ENCODE measurements at places on chromosomes 1 and 21.

- DNase-seq = no peak
Measured at GRCh38 chr1:14262637-14263036, 335.8 kb upstream of the KAZN start.

GRCh38 chr1:54259546-54260140, 59.7 kb downstream of the MRPL37 start:
- DNase-seq = no peak

DNA sequence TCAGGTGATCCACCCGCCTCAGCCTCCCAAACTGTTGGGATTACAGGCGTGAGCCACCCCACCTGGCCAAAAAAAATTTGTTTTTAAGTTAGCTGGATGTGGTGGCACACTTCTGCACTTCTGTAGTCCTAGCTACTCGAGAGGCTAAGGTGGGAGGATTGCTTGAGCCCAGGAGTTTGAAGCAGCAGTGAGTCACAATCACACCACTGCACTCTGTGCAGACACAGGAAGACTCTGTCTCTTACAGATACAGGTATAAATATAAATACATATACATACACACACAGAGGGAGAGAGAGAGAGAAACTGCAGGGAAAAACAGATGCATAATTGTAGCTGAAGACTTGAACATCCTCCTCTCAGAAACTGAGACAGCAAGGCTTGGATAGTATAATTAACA, 34.8 kb upstream of the EPS15 start:
- DNase-seq = no peak

DNA sequence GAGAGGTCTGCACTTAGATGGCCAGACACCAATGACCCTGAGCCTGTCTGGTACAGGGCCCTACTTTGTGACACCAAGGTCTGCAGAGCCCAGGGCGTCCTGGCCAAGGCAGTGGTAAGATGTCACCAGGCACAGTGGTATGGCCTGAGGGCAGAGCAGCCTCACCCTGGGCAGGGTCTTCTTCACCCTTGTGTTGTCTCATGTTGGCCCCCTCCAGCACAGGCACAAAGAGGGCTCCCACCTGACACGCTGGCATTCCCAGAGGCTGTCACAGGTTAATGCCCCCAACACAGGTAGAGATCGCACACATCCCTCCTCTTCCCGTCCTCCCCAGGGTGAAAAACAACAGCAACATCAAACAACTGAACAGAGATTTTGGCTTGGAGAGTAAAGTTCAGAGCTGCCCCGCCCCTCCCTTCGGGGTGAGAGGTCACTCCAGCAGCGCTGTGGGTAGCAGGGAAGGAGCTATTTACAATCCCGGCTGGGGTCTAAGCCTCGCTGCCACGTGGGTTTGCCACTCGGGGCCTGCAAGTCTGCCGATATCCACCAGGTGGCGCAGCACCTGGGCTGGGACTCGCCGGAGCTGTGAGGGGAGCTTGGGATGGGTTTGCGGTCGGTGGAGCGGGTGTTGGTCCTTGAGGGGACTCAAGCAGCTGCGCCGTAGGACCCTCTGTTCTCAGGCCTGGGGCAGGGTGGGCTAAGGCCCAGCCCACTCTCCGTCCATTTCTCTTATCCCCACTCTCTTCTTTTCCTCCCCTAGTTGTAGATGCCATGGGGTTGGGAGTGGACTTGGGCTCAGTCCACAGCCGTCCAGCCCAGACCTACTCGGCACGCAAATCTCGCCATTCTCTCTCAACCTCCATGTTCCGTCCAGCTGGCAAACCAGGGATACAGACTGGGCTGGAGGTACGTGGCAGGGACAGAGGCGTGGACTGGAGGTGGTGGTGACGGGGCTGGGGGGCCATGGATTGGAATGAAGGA, 12.7 kb downstream of the EFNA3 start:
- peak; percentile 63 for DNase-seq

GRCh38 chr1:217076902-217077301, 353.7 kb upstream of the ESRRG start:
- DNase-seq = no peak

DNA sequence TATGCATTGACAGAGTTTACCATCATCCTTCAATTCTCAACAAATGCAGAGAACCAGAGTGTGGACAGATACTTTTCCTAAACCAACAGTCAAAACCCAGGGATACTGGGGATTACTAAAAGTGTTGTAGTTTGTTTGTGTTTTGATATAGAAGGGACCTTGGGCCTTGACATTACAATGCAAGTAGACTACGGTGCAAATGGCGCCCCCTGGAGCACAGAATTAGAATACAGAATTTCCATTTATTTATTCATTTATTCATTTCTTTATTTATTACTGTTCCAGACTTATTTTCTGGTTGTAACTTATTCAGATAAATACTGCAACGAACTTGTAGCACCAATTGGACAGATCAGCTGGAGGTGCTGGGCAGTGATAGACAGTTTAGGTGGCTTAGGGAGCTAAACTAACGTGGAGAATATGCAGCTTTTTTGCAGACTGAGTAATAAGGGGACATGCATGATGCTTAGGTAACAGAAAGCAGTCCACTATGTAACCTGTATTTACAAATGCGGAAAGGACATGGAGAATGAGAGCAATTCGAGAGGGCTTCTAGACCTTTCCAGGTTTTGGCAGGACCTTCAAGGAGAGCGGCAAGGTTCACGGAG, 42.6 kb downstream of the KIRREL1 start:
- DNase-seq = no peak

DNA sequence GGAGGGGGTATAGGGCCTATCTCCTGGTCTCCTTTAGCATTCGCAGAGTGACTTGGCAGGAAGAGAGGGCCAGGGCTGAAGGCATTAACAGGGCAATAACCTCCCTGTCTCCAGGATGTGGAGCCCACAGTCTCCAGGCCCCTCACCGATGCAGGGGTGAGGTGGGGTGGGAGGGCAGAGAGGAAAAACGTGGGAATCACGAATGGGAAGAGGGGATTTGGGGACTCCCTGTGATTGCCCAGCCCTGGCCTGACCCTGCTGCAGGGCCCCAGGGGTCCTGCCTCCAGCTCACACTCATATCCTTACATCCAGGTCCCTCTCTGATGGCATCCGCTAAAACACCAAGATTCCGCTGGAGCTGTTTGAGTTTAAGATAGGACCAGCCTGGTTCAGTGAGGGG, 14.6 kb downstream of the TFAP2E start:
- no peak for DNase-seq

- DNase-seq = no peak
Measured at GRCh38 chr1:172916116-172916515, 134.6 kb downstream of the TNFSF18 start.

DNA sequence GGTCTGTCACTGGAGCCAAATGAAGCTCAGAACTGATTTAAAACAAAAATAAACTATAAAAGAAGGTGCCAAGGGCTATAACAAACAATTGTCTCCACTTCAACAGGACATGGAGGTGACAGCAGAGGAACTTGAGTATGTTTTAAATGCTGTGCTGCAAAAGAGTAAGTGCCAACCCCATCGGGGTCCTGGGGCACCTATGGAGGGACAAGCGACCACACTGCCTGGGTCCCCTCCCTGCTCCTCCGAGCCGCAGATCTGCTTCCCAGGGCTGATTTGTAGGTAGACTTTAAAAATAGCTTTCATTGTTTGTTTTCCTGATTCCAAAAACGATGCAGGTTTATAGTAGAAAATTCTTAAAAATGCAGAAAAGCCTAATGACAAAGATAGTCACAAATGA, 42.8 kb downstream of the CAPN9 start:
- DNase-seq = no peak

DNA sequence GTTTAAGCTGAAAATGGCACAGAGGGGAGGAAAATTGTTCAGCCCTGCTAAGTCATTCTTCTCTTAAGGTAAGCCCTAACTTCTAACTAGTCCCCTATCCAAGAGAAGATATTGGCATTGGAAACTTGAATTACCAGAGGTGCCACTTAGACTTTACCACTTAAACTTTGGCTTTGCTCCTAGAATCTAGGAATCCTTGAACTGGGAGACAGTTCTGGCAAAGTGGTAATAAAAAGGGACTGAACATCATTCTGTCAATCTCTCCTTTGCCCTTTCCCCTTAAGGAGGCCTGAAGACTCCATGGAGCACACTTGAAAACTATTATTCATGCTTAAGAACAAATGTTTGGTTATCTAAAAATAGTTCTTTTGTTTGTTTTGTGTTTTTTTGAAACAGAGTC, 8.4 kb downstream of the ATP1A4 start:
- no peak for DNase-seq

DNA sequence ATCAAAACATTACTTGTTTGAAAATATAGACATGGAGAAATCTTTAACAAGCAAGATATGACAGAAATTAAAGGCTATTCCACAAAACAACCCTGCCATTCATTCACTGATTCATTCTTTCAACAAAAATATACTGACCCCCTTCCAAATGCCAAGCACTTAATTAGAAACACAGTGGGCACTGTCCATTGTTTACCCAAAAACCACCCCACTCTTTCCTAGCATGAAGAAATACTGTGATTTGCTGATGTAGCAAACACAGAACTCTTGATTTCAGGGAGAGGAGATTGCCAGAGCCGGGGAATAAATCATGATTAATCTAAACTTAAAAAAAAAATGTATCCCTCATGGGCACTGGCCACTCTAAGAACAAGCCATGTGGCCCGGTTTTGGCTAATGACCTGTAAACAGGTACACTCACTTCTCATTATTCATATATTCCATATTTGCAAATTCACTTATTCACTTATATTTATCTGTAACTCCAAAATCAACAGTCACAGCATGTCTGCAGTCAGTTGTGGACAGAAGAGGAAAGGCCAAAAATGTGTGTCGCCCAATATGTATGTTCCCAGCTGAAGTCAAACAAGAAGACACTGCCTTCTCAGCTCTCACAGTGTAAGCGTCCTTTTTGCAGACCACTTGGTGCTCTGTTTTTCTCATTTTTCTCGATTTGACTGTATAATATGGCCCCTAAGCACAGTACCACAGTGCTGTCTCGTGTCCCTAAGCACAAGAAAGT, 133.1 kb downstream of the SMYD3 start:
- DNase-seq = no peak

- no peak for DNase-seq
Measured at GRCh38 chr1:151289991-151290708, 8.1 kb downstream of the ZNF687 start.

DNA sequence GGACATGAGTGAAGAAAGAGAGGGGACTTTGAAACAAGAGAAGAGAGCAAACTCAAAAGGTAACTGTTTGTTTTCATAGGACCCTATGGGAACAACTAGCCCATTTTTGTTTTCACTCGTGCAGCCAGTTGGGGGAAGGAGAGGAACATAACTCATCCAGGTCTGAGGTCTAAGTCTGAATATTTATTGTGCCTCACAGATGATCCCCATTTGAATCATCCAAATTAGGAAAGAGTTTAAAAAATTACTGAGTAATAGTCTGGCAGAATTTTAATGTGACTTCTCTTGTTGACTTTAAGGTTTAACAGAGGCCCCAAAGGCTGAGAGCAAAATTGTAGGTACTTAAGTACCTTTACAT, 10.4 kb upstream of the TSPAN2 start:
- no peak for DNase-seq

- no peak for DNase-seq
Measured at GRCh38 chr21:35168735-35169134, 119.6 kb upstream of the RUNX1 start.

- DNase-seq = no peak
Measured at GRCh38 chr1:245915406-245915805, 591.7 kb downstream of the SMYD3 start.

- DNase-seq = no peak
Measured at GRCh38 chr1:247110627-247111258, 6.6 kb upstream of the ZNF669 start.

DNA sequence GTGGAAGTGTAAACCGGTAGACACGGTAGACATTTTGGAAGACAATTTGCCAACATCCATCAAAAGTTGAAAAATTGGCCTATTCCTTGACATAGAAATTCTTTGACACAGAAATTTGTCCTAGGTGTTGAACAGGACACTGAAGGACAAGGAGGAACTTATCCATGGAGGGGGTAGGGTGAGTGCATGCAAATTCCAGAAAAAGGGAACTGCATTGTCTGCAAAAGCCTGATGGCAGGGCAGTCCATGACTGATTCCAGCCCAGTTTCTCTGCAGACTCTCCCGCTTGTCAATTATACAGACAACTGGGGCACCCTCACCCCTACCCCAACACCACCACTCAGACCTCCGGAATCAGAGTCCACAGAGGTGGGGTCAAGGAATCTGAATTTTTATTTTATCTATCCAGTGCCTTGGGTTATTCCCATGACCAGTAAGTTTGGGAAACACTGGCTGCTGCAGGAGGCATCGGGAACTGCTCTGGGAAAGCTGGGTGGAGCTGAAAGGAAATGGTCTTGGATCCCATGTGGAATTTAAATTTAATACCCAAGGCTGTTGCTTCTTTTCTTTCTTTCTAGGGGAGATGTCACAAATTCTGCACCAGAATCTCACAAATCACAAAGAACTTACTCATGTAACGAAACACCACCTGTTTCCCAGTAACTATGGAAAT, 103.3 kb upstream of the SLC45A1 start:
- no peak for DNase-seq

DNA sequence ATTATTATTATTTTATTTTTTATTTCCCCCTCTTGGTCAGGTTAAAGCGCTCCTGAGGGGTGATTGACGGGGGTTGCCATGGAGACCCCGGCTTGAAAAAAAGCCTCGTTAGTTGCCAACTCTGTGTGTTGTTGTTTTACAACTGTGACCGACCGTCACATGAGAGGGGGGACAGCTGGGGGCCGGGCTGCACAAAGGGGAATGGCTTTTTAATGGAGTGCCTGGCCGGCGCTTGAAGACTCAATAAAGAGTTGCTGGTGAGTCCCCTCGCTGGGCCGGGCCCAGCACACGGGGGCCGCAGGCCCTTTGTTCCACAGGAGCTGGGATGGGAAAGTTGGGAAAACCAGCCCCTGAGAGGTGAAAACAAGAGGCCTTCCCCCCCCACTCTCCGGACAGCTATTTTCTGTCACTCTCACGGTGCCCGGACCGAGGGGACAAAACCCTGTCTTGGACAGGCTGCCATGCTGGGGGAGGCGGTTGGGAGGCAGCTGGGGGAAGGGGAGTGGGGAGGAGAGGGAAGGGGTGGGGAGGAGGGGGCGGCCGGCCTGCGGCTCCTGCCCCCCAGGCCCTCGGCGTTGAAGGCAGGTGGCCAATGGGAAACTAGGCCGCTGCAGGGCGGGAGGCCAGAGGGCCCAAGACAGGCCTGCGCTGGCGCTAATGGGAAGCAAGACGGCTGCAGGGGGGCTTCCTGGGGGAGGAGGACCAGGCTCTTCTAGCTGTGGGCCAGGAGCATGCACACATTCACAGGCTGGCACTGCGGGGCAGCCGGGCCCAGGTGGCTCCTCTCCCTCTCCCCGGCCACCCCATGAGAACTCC, 67.6 kb downstream of the CASZ1 start:
- DNase-seq = no peak

GRCh38 chr1:236821091-236821627, 26.1 kb downstream of the MTR start:
- DNase-seq = no peak

DNA sequence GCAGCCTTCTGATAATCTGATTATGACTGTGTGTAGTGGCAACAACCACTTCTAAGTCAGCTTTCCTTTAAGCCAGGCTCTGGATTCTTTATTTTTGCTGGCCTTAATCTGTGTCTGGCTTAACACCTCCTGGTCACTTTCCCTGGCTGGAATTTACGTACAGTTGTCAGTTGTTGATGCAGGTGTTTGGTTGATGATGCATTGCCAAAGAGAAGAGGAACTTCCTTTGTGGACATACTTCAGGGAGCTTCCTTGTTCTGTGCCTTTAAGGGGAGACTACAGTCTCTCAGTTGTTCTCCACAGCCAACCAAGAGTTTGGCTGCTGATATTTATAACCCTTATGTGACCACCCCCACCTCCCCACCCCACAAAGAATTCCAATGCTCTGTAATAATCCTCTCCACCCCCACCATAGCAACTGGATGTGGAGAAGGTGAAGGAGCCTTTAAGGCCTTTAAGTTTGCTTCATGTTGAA, 96.0 kb upstream of the BMP8A start:
- no peak for DNase-seq

- no peak for DNase-seq
Measured at GRCh38 chr1:222759451-222760035, 22.5 kb downstream of the FAM177B start.

Measured in stimulated activated CD4-positive, alpha-beta T cell treated with anti-CD3 and anti-CD28 coated beads, Interleukin-15, amount 100 ng/mL, for 1 hour (primary cell).